ENCODE measurements at places on chromosomes 4 and X.
A peak's percentile ranks its signal among the peaks of the same experiment; 100 is the strongest.

DNA sequence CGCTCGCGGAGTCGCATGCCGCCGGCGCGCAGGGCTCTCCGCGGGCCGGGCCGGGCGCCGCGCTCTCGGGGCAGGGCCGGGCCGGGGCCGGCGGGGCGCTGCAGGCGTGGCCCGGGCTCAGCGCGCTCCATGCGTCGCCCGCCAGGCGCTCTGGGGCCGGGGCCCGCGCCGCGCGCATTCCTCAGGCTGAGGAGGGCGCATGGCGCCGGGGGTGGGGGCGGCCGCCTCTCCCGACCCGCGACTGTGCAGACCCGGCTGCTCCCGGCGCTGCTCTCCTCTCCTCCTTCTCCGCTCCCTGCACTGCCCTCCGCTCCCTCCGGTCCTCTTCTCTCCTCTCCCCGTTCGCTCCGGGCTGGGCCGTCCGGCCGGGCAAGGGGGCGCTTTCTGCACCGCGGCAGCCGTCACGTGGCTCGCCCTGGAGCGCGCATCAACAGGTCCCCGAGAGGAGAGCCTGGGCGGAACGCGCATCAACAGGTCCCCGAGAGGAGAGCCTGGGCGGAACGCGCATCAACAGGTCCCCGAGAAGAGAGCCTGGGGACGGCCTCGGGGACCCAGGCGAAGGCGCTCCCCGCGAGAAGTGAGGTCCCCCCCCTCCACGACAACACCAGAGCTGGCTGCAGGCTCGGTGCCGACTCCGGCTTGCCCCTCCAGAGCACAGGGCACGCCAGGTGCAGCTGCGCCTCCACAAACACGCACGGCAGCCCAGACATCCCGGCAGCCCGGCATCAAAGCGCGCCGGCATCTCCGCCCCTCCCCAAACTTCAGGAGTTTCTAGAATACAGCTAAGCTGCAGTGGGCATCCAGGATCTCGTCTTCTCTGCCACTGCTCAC is 12.9 kb downstream of the PPP2R3B start:
- DNase-seq: peak; percentile 36

DNA sequence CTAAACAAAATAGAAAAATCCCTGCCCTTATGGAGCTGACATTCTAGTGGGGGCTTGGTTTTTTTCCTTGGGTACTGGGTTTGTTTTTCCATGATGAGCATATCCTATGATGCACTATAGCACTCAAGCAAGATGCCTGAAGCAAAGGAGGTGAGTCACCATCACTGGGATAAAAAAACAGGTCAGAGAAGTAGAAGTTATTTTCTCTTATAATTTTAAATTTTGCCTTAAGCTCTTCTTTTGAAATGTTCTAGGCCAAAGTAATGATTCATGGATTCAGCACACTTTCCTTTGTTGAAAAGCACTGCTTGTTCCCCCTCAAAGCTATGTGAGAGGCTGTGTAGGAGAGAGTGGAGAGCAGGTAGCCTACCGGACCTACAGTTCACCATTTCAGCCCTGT is 15.2 kb upstream of the CXCL2 start:
- no peak for DNase-seq

GRCh38 chrX:39764441-39764914 is 333.3 kb downstream of the BCOR start:
- DNase-seq: no peak

- DNase-seq: no peak
These were observed 217.5 kb upstream of the ADAMTS3 start for GRCh38 chr4:72786401-72786990.

DNA sequence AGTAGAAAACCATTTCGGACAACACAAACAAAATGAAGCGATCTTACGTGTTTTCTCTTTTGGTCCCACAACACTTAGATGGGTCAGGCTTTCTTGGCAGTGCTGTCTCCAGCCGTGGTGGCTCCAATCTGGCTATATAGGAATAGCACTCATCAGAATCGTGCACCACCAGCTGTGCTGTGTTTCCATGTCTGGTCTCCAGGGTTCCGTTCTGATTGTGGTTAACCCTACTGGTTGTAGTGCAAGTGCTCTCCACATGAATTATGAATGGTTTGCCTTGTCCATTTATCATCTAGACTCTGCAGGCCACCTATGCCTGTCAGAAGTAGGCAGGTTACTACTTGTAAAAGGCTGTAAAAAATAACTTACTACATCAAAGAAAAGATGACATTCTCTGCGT is 536.3 kb downstream of the IQCM start:
- DNase-seq: no peak

DNA sequence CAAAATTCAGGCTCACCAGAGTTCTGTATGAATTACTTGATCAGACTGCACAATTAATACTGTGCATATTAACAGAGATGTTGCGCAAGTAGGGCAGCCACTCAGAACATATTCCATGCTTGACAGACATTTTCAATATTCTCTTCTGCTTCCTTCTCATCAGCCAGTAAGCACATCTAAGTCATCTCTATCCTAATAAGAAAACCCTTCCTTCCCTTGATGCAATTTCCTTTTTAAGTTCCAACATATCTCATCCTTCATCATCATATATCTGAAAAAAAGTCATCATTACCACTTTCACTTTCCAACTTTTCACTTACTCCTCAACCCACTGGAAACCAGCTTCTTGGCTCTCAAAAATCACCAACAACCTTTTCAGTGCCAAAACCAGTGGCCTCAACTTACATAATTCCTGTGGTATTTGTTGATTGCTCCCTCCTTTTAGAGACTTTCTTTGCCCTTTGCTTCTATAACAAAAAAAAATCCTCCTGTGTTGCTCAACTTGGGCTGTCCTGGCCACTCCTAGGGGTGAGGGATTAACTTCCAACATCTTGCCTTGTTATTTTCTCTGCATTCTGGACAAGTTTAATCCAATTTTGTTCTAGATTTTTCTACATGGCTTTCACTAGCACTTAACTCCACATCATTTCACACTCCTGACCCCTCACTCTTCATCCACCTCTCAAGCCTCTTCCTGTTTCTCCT is 14.1 kb downstream of the MBNL3 start:
- DNase-seq: no peak

- no peak for DNase-seq
These were observed 134.7 kb upstream of the FAM9C start for GRCh38 chrX:13179100-13179499.

- DNase-seq: no peak
These were observed 39.5 kb upstream of the GRPEL1 start for GRCh38 chr4:7107166-7107905.

GRCh38 chrX:8103655-8104054 is 67.4 kb downstream of the VCX2 start:
- DNase-seq: no peak

- no peak for DNase-seq
These were observed 286.4 kb downstream of the USP46 start for GRCh38 chr4:52372747-52373146.

GRCh38 chr4:56772134-56772533 is 49.4 kb downstream of the SPINK2 start:
- no peak for DNase-seq

GRCh38 chr4:83114576-83114975 is at the start of gene PLAC8:
PLAC8 (minus strand) TSS chr4:83114729; CDS start chr4:83107921, 6,808 bp downstream.
- DNase-seq: no peak

GRCh38 chrX:53447441-53447840 is 13.3 kb upstream of the HSD17B10 start:
- DNase-seq: no peak

GRCh38 chrX:3713225-3713936 is at the start of gene PRKX:
PRKX (minus strand) TSS chrX:3713649; CDS start chrX:3713253, 396 bp downstream.
- peak; percentile 65 for DNase-seq

DNA sequence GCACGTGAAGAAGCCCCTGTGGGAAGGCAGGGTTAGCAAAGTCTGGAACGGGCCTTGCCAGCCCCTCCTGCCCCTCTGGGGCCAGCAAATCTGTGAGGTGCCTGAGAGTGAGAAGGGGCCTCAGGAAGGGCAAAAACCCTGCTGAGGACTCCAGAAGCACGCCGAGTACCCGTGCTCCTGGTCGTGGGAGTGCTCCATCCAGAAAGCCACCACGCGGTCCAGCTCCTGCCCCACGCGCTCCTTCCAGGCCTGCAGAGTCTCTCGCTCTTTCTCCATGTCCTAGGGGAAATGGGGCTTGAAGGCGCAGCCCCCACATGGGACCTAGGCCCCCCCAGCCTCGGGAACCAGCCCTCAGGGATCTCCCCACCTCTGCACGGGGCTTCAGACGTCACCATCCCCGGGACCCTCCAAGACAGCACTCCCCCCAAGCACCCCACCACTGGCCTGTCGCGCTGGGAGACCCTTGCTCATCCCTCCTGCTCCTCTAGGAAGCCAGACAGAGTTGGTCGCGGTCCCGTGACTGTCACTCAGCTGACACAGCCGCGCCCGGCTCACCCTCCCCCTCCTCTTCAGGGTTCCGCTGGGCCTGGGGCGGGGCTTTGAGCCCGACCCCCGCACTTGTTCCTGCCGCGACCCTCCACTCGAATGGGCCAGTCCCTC is at the start of gene RENBP:
RENBP (minus strand) TSS at position 504 of the 660 bp plus-strand sequence; CDS start at position 471, 33 bp downstream.
- DNase-seq: no peak

- no peak for DNase-seq
These were observed 57.4 kb upstream of the SLC16A2 start for GRCh38 chrX:74363914-74364313.

DNA sequence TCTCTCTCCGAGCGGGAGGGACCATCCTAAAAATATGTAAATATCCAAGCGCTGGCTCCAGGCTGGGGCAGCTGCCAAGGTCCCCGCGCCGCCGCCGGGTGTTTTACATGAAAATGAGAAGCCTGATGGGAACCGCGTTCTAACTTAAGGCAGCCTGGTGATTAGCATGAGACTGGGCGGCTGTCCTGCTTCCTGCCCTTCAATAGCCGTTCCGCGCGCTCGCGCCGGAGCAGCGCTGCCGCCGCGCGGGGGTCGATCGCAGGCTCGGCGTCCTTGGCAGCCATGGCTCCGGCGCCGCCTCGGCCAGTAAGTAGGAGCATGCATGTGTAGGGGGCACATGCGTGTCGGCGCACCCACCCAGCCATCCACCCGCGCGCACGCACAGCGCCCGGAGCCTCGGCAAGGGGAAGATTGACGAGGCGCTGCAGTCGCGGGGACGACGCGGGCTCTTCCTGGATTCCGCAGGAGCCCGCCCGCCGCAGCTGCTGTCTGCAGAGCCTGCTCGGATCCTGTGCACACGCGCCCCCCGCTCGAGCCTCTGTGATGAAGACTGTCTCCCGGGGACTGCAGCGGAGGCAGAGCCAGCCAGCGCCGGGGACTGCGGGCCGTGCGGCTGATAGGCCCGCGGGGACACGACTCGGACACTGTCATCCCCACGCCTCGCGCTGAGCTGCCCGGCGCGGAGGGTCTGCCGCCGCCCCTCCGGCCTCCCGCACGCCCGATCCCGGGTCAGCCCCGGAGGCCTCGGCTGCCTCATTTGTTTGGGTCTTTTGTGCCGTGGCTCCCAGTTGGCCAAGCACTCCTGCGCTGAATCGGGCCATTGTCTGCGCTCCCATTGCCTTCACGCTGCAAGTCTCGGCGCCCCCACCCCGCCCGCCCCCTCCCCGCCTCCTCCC is 734 bp downstream of the STOX2 start:
- no peak for DNase-seq

DNA sequence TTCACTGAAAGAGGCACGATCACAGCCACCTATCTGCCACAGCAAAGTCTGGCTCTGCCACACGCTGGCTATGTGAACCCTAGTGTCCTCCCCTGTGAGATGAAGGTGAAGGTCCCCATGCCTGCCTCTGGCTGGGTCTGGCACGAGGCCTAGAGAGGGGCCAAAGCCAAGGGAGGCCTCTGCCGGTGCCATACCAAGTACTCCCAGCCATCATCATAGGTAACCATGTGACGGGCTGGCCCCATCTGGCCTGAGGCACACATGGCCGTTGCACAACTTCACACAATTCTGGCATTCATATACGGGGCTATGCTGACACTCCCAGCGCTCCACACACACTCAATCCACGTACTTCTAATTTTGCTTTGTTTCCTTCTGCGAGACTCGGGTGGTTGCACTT is 15.3 kb downstream of the NOP14 start:
- DNase-seq: no peak

GRCh38 chr4:93183576-93183975 is 645.0 kb upstream of the ATOH1 start:
- no peak for DNase-seq

DNA sequence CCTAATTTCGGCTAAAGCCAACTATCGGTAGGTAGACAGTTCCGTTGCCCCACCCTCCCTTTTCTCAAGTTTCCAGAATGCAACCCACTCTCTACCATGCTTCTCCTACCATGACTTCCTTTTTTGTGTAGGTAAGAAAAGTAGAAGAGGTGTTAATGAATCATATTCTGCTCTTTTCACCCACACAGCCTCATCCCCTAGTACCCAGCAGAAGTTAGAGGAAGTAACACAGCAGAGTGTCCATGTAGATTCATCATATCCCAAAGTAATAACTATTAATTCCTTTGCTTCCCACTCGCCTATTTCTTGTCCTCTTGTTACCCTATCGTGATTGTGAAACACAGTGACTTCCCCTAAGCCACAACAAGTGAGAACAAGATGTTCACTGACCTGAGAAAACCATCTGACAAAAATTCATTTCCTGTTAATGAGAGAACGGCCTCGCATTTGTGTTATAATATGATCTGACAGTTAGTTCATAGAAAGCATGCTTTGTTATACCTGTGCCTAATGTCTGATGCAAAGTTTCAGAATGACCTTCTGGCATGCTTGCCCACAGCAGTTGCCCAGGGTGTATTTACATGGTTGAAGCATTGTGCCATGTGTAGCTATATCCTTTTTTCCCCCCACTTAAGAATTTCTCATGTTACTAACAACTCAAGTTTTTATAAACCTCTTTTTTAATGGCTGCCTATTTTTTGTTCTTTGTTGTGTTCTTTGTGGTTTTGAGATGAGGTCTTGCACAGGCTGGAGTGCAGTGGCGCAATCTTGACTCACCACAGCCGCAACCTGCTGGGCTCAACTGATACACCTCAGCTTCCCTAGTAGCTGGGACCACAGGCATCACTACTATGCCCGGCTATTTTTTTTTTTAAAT is 185.6 kb downstream of the RAP1GDS1 start:
- peak; percentile 45 for DNase-seq

- DNase-seq: no peak
These were observed 78.3 kb downstream of the GASK1B start for GRCh38 chr4:158094413-158095134.

DNA sequence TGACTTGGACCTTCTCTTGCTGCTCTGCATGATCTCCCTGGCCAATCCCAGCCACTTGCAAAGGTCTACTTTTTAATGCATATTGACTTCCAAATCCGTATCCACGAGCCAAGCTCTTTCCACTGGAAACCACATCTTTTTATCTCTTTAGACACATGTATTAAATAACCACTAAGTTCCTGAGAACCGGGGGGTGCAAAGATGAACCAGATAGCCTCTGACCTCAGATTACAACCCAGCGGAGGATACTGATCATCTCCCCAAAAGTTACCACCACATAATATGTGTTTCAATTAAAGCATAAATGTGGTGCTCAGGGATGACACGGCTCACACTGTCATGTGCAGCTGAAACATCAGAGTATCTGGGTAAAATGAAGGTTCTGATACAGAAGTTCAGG is 40.4 kb upstream of the FAM9B start:
- DNase-seq: no peak

DNA sequence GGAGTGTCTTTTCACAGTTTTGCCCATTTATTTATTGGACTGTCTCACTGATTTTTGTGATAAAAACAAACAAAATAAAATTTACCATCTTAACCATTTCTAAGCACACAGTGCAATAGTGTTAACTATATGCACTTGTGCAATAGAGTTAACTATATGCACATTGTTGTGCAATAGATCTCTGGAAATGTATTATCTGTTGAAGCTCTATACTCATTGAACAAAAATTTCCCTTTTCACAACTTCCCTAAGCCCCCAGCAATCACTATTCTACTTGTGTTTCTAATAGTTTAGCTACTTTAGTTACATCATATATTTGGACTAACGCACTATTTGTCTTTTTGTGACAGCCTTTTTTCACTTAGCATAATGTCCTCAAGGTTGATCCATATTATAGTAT is 59.7 kb upstream of the BEX4 start:
- DNase-seq: no peak

Measured in stimulated activated CD8-positive, alpha-beta memory T cell treated with anti-CD3 and anti-CD28 coated beads, Interleukin-4, amount 100 ng/mL, for 24 hours (primary cell).